Cortex of kidney (tissue), 1 donor: ENCODE measurements at places on chromosomes 6 and 20.

DNA sequence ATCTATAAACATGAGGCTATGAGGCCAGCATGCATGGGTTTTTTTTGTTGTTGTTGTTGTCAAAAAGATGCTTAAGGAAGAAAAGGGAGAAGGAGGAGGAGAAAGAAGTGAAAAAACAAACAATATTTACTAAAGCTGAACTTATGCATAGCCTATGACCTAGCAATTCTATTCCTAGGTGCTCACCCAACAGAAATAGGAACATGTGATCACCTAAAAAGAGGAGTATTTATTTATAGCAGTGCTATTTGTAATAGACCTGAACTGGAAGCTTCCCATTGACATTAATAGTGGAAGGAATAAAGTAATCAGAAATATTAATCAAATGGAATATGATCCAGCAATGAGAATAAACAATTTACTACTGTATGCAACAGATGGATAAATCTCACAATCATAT, 156.5 kb upstream of the OLIG3 start:
- no peak for DNase-seq

DNA sequence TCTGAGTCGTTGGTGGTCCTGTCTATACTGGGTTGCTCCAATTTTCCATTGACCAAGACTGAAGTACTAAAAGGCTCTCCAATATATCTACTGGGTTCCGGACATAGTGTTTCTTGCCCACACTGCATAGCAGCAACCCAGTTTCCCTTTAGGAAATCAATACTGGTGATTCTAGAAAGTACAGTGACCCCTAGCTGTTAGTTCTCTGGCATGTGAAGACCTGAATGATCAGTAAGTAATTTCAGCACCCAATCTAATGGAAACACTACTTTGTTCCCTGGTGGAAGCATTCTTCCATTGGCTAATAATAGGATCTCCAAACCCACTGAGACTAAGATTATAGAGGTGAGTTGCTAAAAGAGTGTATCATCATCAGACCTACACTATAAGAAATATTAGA, 40.8 kb upstream of the STMND1 start:
- DNase-seq = no peak

GRCh38 chr6:2706558-2706957, 44.2 kb downstream of the MYLK4 start:
- no peak for DNase-seq

- no peak for DNase-seq
These were observed 2.8 kb downstream of the PPP1R10 start for GRCh38 chr6:30614044-30614842.

GRCh38 chr6:14348389-14348788, 230.8 kb downstream of the CD83 start:
- DNase-seq = no peak

DNA sequence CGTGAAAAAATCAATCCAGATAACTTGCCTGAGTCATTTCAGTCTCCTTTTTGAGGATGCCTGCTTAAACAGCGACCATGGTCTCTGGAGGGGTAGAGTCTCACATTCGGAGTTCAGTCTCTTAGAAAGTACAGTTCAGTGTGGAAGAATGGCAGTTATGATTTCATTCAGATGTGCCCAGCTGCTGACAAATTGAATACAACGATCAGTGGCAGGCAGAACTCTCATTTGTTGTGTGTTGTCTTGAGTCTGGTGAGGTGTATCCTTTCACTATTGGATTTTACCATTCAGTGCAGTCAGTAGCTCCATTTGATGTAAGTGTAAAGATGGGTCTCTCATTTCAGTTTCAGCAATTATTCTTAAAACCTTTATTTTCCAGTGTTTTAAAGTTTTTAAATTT, 639 bp upstream of the TULP4 start:
- no peak for DNase-seq

GRCh38 chr6:156662025-156662445, 115.1 kb upstream of the ARID1B start:
- no peak for DNase-seq

GRCh38 chr20:59958626-59959025, 403 bp downstream of the CDH26 start:
- DNase-seq = no peak

DNA sequence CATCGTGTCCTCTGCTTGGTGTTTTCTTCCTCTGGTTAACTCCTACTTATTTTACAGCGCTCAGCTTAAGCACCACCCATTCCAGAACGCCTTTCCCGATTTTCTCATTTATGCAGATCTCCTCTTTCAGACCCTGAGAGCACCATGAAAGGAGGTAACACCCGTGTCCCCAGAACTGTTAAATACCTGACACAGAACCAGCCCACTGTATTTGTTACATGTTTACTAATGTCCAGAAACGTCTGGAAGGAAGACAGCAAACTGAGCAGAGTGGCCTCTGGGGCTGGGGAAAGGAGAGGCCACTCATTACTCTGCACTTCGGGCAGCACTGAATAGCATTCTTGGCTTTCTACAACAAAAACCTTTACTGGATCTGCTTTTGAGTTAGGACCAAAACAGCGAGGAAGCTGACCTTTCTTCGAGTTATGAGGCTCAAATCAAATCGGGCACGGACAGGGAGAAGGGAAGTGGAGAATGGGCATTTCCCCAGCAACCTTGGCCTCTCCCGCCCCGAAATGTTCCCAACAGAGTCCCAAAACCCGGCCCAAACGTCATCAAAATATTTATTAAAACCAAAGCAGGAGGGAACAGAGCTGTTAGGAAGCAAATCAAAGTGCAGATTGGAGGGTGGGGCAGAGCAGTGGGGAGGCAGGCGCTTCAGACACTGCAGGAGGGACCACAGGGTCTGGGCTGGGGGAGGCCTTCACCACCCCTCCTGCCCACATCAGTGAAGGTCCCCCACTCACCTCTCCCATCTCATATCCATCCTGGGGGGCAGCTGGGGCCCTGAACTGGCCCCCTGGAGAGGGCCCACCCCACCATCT, 1.1 kb upstream of the NECAB3 start:
- no peak for DNase-seq

- DNase-seq = no peak
These were observed 118.5 kb downstream of the SNX5 start for GRCh38 chr20:17849901-17850683.

DNA sequence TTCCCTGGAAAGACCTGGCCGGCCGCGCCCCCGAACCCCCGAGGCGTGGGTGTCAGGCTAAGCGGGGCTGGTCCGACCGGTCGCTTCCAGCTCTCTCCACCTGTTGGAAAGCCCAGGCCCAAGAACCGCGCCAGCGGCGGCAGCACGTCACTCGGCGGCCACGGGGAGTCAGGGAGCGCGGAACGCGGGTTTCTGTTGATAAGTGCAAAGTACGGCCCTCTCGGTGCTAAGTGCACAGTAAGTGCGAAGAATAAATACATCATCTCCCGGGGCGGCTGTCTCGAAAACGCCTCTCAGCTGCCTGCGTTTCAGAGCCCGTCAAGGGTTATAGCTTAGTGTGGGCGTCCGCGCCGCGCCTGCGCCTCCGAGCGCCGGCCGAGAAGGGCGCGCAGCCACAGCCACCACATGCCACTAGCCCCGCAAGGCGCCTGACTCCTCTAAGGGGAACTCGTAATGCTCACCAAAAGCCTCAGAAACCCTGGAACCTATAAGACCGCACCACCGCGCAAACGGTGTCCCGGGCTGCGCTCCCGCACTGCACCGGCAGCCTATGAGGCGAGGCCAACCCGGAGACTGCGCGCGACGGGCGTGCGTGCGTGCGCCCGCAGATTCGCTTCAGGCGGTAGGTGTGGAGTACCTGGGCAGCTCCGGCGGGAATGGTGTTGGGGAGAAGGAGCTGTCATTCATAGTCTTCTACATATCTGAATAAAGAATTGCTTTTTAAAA, 9.2 kb upstream of the TBX18 start:
- no peak for DNase-seq

GRCh38 chr20:52305858-52306257, 114.3 kb upstream of the ZFP64 start:
- no peak for DNase-seq

- DNase-seq = no peak
These were observed 106.0 kb downstream of the PRIM2 start for GRCh38 chr6:57423468-57423867.

DNA sequence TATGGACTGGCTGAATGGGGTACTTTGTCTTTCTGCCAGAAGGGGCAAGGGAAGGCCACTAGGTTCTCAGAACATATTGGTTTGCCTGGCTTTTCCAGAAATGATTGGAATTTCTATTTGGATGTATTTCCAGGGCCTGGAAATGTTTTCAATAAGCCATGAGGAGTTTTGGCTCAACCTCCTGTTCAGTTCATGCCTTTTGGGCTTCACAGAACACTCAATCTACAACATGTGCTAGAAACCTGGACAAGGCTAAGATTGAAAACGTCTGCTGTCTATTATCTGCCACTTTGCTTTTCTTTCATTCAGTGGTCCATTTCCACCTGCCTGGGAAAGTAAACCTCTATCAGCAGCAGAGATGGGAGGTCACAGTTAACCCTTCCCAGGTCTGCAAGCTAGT, 793.4 kb downstream of the TENT5A start:
- DNase-seq = no peak

DNA sequence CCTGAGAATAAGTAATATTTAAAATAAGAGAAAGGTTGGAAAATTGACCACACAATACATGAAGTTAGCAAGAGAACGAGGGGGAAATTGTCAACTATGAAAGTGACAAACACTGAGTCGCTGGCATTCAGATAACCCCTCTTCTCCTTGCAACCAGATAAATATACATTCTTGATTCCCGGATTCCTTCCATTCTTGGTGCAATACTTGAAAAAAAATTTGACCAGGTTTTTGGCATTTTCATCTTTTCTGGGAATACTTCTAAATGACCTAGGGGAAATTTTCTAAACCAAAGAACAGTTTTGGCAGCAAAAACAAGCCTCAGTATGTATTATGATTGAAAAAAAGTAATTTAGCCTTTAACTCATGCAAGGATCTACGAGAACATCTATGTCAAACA, 164.0 kb downstream of the PDE7B start:
- no peak for DNase-seq

GRCh38 chr20:2800521-2801285, at the start of gene CPXM1:
Gene CPXM1 (minus strand): TSS chr20:2800627. CDS start chr20:2800572, 55 bp downstream.
- no peak for DNase-seq

DNA sequence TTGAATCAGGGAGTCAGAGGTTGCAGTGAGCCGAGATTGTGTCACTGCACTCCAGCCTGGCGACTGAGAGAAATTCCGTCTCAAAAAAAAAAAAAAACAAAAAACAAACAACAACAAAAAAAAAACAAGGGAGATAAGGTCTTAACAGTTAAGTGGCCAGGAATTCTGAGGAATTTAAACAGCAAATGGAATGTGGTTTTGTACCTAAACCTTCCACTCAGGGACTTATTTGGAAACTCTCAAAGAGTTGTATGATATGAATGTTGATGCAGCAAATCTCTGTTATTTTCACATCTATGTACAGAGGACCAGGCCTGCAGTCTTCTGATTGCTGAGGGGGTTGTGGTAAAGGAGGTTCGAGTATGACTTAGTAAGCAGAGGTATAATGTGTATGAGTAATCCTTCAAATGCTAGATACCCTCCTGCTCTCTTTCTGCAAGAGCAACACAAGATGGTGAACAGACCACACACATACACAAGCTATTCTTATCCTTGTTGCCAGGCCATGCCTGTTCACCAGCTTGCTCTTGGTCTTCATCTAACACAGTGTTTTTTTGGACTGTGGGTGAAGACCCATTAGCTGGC, 174.9 kb upstream of the SCGN start:
- DNase-seq = no peak

- no peak for DNase-seq
These were observed 480.9 kb upstream of the CHD6 start for GRCh38 chr20:42099101-42099500.

DNA sequence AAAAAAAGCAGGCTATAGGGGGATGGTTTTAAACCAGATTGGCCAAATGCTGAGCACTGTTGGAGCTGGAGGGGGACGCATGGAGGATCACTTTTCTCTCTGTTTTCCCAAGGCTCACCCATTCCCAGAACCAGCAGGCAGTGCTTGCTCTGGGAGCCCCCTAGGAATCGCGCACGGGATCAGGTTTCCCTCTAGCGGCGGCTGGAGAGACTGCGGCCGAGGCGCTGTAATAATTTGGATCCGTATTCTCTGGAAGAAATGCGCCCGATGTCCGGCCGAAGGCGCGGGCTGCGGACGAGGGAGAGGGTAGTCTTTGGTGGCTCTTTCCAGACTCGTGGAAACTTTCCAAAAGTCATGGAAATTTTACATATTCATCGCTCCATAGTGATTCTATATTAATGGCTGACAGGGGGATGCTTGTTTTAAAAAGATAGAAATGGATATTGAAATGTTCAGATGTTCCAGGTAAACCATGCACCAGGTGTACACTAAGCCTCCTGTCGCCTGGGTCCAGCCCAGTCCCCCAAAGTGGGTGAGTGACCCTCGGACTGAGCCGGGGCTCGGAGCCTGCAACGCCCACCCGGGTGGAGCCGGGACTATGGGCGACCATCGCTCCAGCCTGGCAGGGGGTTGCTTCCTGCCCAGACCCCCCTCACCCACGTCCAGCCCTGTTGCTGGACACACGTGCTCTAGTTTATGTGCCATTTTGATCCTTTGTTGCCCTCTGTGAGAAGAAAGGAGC, 78.7 kb upstream of the PHACTR3 start:
- no peak for DNase-seq
